ENCODE measurements at places on chromosomes 5 and 9. TPM values are rescaled to one million over a fixed set of nuclear protein-coding genes. Genes with fewer than 3 reads are reported as not detected.

Gene ARHGEF28
- 85.7 TPM for total RNA-seq

Gene FLT4
- total RNA-seq, result 4.5 TPM

Gene ETF1
- total RNA-seq, result 9.0 TPM

Gene PSD2
- total RNA-seq, result not detected

Gene SMAD5
- total RNA-seq, result 220 TPM

Gene CARTPT
- total RNA-seq, result not detected

Gene ACSL6
- total RNA-seq, result 1.7 TPM

Gene IL3
- not detected for total RNA-seq

Gene FBP2
- not detected for total RNA-seq

Gene SPINK5
- 2.3 TPM for total RNA-seq

Gene MTAP
- total RNA-seq, result 26.4 TPM

Gene CD14
- 23.9 TPM for total RNA-seq

Gene ORM1
- not detected for total RNA-seq

Gene ZBED3
- 8.3 TPM for total RNA-seq

Gene ZNF608
- total RNA-seq, result 19.0 TPM

Gene FAM151B
- 6.2 TPM for total RNA-seq

Gene SLC1A1
- 7.3 TPM for total RNA-seq

Gene HOMER1
- 13.6 TPM for total RNA-seq

Gene CSF1R
- 34.9 TPM for total RNA-seq
